NCI-H2081 (cell line): ENCODE measurements at places on chromosomes 12 and 14.

GRCh38 chr12:109710205-109710746 is 3.3 kb upstream of the FAM222A start:
- no peak for DNase-seq

GRCh38 chr14:95360828-95361227 is 41.1 kb upstream of the CLMN start:
- no peak for DNase-seq

DNA sequence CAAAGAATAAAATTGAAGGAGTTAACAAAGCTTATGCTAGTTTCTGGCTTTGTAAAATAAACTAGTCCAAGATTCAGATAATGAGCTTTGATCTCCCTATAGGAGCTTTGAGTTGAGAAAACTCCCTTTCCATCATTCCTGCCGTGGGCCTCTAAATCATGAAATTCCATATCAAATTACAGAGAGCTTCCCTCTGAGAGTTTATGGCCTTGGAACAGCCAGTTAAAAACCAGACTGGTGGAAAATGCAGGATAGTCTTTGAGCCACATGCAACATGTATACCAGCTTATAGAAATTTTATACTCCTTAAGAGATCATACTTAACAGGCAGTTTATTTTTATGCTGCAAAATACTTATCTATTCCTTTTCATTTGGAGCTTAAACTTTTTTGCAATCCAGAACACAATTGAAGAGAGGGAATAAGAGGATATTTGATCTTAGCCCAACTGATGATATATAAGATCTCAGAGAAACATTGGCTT is 175.8 kb upstream of the ATP2B1 start:
- peak; percentile 39 for DNase-seq

GRCh38 chr12:122102331-122102730 is 23.8 kb downstream of the MLXIP start:
- DNase-seq, result no peak

GRCh38 chr12:13169272-13169671 is 27.3 kb upstream of the EMP1 start:
- no peak for DNase-seq

DNA sequence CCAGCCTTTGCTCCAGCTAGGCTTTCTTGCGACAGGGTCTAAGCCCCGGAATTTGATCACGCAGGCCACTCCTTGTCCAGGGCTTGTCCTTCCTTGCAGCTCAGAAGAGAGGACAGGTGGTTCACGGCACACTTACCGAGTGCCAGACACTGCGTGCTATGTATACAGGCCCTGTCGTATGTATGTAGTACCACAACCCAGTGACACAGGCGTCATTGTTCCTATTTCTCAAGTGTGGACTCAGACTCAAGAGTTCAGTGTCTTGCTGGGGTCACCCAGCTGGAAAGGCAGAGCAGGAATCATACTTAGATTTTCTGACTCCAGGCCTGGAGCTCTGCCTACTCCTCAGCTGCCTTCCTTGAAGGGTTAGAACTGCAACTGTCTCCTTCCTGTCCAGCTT is 153.9 kb downstream of the SMOC1 start:
- no peak for DNase-seq

DNA sequence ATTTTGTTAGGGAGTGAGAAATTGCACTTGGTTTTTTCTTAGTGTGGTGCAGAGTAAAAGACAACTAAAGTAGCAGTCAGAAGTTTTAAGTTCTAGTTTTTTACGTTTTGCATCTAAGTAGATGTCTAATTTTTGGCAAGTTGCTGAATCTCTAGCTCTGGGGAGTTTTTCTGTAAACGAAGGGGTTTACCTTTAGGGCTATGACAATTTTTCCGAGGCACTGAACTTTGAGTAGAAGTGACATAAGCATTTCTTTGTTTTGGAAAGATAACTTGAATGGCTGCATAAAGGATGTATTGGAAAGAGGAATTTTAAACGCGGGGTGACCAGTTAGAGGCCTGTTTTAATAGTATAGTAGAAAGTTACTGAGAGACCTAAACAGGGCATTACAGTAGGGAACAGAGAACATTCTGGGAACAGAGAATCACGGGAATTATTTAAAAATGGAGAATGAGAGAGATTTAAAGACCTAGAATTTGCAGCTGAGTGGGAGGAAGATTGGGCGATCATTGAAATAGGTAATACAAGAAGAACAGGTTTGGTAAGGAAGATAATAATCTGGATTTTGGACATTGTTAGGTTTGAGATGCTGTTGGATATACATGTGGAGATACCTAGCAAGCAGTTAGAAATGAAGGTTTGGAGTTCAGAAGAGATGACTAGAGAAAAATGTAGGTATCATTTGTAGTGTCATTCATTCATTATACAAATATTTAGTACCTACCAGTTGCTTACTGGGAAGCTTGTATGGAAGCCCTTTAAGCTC is 1.2 kb downstream of the ZNF410 start:
- DNase-seq, result no peak

DNA sequence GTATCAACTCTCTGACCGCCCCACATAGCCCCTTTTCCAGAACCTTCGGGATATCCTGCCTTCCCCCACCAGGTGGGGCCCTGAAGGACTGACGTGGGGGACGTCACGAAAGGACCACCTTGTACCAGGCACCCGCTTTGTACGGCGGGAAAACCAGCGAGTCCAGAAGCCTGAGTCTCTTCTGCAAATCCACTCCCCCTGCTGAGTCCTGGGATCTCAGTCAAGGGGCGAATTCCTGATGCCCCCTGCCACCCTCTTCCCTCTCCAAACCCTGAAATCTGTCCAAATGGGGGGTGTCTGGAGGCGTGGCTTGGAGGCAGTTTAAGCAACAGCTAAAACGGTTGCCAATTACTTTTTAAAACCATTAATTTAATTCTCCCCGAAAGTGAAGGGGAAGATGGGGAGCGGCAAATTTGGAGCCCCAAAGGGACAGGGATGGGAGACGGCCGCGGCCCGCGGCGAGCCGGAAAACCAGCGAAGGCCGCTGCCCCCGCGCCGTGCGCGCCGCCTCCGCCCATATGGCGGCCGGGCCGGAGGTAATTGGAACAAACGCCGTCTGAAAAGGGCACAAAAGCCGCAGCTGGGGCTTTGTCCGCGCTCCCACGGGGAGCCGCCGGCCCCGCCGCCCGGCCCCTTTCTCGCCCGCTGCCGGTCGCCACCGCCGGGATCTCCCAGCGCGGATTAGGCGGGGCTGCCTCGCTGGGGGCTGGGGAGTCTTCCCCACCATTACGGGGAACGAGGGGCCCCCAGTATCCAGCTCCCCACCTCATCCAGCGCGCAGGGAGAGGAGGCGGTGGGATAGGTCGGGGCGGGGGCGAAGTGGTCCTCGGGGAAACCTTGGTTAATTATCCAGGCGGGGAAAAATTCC is 6.6 kb downstream of the LHX5 start:
- no peak for DNase-seq

- DNase-seq, result no peak
These were observed 59.9 kb downstream of the STON2 start for GRCh38 chr14:81340201-81340600.

GRCh38 chr12:124370384-124370783 is 75.5 kb downstream of the RFLNA start:
- no peak for DNase-seq

DNA sequence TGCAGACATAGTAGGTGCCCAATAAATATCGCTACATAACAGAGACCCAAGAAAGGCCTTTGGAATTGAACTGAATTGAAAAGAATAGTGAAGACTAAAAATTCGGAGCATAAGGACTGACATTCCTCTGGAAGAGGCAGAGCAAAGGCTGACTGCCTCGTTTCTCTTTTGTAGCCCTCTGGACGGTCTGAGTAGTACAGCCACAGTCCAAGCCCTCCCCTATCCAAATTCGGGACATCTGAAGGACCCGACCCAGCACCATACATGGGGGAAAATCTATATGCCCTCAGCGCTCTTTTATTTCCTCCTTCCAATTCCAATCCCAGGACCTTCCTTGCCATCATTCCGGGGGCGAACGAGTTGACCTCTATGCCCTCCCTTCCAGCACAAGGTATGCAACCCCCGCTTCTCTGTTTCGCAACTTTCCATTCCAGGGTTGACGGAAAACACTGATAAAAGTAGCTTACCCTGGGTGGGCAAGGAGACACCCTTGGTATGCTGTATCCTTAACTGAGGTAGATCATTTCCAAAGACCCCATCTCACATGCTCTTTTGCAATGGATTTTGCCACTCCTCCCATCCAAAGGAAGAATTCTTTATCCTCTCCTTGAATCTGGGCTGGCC is 127.4 kb upstream of the MAP1LC3B2 start:
- no peak for DNase-seq

DNA sequence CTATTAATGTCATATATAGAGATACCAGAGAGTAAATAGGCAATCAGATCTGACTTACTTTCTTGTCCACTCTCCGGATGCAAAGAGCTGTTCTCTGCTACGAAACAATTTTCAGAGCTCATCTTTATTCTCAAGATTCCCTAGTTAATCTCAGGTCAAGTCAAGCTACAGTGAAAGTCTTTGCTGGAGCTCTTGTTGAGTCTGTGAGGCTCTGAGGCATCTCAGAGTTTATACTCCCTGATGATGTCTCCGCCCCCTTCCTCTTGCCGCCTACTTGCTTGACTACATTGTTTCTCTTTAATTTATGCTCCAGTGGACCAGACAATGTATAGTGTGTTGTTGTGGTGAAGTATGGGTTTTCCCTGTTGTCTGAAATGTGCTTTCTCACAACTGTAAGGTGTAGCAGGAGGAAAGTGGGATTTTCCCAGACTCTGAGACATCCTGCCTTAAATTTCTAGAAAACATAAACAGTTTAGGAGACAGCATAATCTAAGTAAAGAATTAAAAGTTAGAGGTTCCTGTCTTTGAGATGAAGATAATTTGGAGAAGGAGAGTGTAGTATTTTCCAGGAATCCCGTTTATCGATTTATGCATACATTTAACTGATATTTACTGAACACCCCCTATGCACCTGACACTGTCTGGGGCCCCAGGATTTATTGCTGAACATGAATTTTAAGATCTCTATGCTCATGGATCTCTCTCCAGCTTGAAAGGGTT is at the start of gene CD69:
Gene CD69 (minus strand): TSS at position 203 of the 720 bp plus-strand sequence. CDS start 81 bp downstream, at position 122.
- DNase-seq, result no peak

DNA sequence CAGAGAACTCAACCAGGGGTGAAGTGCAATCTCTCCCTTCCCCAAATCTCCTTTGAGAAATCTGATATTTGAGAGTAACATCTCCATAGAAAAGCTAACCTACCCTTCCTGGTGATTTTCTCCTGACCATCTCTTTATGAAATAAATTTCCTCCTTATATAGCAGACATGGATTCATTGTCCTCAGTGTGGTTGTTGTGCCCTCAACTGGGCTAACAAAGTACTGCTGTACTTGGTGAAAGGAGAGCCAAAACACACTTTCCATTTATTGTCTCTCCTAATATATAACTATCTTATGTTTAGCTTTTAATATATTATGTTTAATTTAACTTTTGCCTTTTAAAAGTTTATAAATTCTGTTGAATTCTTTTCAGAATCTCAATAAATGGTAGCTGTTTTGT is 65.1 kb upstream of the SLCO1B1 start:
- peak; percentile 49 for DNase-seq

- DNase-seq, result no peak
These were observed 634.9 kb downstream of the DIO2 start for GRCh38 chr14:79576424-79576823.

DNA sequence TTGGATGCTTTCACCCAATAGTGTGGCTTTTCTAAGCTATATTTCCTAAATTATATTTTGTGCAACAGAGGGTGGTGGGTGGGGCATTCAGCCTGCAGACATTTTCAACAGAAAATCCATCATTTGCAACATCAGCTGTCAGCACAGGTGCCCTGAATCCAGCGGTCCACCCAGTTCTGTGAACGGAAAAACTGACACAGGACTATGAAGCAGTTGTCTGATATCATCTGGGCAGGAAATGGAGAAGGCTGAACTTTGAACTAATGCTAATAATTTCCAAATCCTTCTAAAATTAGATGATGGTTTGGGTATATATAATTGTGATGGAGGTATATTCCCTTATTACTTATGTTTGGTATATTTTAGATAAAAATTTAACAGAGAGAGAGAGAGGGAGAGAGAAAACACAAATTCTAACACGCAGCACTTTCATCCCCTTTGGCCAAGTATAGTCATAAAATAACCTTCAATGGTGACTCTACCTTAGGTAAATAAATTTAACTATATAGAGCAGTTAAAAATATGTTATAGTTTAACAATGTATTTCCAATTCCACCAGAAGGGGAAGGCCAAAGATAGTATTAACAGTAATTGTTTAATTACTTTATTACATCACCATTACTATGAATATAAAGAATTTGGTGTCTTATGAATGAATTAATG is 58.3 kb upstream of the PTPRB start:
- no peak for DNase-seq

DNA sequence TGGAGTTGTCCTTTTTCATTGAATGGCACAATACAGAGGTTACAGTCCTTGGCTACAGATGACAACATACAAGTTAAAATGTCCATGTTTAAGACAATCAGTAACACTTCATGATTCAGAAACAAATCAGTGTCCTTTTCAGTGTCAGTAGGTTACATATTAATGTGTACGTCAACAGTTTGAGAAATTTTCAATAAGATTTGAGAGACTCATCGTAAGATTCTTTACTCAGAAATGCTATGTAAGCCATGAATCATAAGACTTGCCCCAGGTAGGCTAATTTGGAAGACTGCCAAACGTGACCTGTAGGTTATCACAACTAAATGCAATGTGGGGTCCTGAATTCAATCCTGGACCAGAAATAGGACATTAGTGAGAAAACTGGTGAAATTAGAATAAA is 3.5 kb downstream of the RDH12 start:
- no peak for DNase-seq

DNA sequence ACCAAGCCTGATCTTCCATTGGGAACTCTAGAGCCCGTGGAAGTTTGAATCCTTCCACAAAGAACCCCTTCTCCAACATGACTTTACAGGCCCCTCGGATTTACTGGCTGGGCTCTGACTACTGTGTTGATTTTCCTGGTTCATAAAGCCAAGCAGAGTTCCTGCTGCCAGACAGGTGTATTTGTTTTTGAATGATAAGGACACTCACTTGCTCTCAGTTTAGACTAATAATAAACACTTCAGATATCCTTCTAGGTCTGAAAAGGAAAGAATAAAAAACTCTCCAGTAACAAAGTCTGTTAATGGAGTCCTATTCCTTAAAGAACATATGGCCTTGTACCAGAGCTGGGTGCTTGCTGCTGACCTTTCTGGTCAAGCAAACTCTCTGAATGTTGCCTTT is 31.0 kb downstream of the SIX1 start:
- DNase-seq, result no peak

DNA sequence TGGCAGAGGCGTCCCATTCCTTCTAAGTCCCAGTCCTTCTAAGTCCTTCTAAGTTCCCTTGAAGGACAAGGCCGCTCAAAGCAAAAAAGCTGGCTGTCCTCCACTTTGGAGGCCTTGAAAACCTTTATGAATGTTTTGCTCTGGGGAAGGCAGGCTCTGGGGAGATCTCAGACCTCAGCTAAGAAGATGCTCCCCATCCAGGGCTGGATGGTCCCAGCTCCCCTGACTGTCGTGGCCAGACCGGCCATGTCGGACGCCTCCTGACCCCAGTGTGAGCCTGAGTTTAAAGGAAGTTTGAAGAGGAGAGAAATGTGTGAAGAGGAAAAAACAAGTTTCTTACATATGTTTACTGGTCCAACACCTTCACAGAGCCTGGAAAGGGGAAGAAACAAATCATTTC is 5.9 kb downstream of the KRT84 start:
- DNase-seq, result no peak
